Left renal pelvis (tissue), 4 donors: ENCODE measurements at places on chromosomes 2 and 18. TPM values are rescaled to one million over a fixed set of nuclear protein-coding genes. Genes with fewer than 3 reads are reported as not detected.

SPP2 gene
- not detected for polyA plus RNA-seq

LAMA3 gene
- polyA plus RNA-seq, result 1.5 TPM

LHCGR gene
- polyA plus RNA-seq, result 7.0 TPM

DSEL gene
- 24.5 TPM for polyA plus RNA-seq

SUCLG1 gene
- 182 TPM for polyA plus RNA-seq

ABCG5 gene
- polyA plus RNA-seq, result 0.56 TPM

MAP3K19 gene
- polyA plus RNA-seq, result not detected

CD8B gene
- polyA plus RNA-seq, result 0.61 TPM

TSGA10 gene
- polyA plus RNA-seq, result 4.6 TPM

SMPD4 gene
- polyA plus RNA-seq, result 85.1 TPM

LRRTM1 gene
- 29.1 TPM for polyA plus RNA-seq

CFAP65 gene
- 0.27 TPM for polyA plus RNA-seq
